Stimulated activated naive CD4-positive, alpha-beta T cell treated with Interleukin-2 at 50 U/mL for 16 hours (primary cell): ENCODE measurements at places on chromosomes 11 and 22.

- no peak for DNase-seq
Measured at GRCh38 chr22:41248758-41249157, 8.0 kb upstream of the CHADL start.

- no peak for DNase-seq
Measured at GRCh38 chr11:58067685-58068084, 36.9 kb downstream of the OR6Q1 start.

- no peak for DNase-seq
Measured at GRCh38 chr11:122721201-122721963, 65.9 kb downstream of the UBASH3B start.

DNA sequence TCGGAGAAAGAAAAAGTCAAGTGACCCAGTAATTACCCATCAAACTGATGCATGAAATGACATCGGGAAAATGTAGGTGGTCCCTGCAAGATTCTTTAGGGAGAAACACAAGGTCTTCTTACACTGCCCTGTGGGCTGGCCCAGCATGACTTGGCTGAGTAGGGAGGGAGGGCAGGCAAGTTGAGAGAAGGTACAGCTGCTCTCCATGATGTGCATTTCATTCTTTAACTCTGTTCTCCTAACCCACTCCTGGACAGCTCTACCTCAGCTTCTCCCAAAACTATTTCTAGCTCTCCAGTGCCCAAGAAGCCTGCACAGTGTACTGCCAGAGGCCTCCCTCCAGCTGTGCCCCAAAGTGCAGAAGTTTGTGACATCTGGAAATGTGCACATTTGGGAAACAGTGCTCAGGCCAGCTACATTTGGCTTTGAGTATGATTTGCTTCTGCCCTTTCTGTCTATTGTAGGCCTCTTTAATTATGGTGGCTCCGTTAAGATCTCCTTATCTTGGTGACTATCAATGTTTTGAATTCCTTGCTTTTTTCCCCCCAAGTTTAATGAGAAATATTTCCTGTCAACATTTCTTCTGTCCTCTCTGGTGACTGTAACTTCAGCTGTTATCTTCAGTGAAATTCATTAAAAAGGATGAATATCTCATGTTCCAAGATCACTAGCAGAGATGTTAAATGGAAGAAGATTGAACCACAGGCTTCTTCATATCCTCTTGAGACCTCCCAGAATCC is 26.7 kb upstream of the PRSS23 start:
- no peak for DNase-seq

- DNase-seq, result no peak
Measured at GRCh38 chr11:47506373-47506772, 46.6 kb downstream of the CELF1 start.

DNA sequence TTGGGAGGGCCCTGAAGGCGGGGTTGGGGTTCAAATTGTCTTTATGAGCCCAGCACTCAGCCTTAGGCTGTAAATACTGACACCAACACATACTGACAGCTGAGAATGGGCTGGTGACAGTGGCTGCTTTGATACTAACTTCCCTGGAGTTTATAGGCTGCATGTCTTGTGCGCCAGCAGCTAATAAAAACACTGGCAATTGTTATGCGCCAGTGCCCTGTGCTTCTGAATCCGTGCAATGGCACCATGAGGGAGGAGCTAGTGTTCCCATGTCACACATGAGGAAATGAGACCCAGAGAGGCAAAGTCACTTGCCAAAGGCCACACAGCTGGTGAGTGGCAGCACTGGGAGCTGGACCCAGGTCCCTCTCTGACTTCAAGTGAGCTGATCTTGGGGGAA is 23.8 kb downstream of the SHISAL1 start:
- no peak for DNase-seq

DNA sequence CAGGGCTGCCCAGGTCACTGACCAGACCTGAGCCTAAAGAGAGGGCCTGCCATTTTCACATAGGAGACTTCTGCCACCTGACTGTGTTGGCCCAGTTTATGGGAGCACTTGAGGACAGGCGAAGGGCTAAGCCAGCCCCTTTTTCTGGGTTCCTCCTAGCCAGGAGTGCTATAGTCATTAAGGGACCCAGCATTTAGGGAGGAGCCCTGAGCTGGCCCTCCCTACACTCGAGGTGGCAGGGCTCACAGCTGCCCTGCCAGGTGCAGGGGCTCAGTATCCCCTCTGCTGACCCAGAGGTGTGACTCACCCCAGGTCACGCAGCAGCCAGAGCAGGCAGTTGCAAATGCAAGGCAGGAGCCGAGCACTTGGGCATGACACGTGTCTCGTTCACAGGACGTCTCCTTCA is 86.3 kb upstream of the CRYBB3 start:
- no peak for DNase-seq

GRCh38 chr22:46907241-46908215 is 145.1 kb downstream of the TBC1D22A start:
- DNase-seq, result no peak

- no peak for DNase-seq
Measured at GRCh38 chr22:27585141-27585540, 216.4 kb downstream of the MN1 start.

- no peak for DNase-seq
Measured at GRCh38 chr11:86934582-86934900, 20.7 kb downstream of the FZD4 start.

DNA sequence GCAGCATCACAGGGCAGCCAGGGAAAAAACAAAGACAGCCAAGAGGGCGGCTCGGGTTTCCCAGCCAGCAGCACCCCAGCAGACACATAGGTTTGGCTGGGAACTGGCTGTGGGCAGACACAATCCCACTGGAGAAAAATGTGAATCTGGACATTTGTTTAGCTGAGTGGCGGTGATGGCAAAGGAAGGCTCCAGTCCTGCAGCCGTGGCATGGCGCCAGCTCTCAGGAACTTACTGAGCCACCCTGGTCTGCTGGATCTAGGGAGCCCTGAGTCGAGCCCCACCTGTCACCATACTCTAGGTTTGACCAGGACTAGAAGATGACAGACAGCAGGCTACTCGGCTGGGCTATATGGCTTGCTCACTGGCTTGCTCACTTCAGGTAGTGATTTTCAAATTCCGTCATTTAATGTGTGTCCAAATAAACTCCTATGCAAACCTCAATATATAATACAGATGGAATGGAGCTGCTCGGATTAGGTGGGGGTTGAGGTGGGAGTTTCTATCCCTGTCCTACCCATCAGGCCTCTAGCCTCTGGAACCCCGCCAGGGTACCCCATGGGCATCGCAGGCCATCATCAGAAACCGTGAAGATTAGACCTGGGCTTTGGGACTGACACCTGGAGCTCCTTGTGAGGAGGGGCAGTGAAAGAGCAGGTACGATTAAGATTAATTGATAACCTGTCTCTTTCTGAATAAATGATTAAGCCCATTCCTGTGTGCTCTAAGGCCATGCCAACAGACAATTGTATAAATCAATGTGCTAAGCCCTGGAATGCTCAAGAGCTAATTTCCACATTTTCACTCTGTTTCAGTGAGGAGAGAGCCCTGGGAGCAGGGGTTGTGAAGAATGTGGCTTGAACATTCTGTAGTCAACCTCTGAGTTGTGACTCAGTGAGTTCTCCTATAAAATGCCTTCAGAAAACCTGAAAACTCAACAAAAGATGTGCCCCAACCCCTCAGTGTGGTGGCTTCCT is 42.5 kb downstream of the GALNT18 start:
- no peak for DNase-seq

GRCh38 chr22:50035131-50035881 is 22.7 kb upstream of the IL17REL start:
- DNase-seq, result no peak
